T-cell (primary cell): ENCODE measurements at places on chromosomes 12 and 14. TPM values are rescaled to one million over a fixed set of nuclear protein-coding genes. Genes with fewer than 3 reads are reported as not detected.

The EGLN3 gene
- total RNA-seq = 4.8 TPM

The CCDC175 gene
- total RNA-seq = not detected

DNA sequence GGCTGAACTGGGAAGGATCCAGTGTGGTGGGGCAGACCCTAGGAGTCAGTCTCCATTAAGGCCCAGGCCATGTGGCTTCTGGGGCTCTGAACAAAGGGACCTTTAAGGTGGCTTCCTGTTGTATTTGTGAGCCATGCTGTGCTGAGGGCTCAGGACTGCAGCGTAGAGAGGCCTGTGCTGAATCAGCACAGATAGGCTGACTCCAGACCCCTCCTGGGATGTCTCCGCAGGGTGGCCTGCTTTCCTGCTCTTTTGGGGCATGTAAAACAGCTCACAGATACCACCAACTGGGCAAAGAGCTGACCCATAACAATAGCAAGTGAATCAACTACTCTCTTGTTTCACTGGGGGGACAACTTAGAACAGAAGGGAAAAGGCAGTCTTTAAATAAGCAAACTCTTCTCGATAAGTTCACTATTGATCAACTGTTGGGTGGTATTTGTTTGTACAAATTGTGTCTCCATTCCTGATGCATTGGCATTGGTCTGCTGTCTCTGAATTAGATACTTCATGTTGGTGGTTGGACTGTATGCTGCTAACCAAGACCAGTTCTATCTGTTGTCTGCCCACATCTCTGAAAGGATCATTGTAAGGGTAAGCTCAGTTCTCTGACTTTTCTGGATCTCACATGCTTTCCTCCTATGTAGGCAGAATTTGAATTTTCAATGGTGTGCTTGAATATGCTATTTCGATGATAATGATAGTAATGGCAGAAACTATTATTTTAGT, 71.8 kb downstream of the MYRFL start:
- no peak for DNase-seq

DNA sequence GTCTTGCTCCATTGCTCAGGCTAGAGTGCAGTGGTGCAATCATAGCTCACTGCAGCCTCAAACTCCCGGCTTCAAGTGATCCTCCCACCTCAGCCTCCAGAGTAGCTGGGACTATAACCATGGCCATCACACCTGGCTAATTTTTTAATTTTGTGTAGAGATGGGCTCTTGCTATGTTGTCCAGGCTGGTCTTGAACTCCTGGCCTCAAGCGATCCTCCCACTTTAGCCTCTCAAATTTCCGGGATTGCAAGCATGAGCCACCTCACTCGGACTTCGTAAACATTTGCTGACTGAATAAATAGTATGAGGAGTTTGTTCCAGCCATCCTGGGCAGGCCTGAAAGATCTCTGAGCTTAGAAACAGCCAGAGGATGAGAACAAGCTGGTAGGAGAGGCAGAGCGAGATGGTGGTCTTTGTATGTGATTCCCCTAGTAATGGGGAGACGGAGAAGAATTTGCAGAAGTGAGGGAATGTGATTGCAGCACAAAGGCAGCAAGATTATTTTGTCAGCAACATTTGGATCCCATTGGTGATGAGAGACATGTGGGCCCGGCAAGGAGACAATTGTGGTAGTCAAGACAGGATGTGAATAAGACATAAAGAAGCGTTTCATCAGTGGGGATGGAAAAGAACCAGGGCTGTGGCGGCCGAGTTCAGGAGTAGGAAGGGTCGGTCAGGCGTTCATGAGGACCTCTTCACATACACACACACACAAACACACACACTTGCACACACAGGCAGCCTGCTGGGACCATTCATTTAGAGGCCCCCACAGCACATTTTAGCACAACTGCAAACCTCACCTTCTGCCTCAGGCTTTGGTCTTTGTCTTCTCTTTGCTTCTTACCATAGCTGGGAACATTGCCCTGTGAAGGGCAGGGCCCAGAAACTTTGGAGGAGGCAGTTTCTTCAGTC, 155.5 kb downstream of the ZFP36L1 start:
- no peak for DNase-seq

DNA sequence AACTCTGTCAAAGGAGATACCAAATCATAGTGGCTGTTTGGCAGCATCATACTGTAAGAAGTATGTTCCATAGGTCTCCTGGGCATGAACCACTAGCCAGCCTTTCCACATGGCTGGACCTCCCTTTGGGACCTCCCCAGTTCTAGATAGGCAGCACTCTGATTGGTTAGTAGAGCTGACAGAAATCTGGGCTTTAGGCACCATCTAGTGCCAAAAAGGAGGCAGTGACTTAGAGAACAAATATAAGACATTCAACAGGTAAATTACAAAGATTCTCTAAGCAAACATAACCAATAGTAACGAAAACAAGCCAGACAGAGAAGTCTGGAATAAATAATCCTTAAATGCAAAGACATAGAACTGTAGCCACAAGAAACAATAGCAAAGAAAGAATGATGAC, 148.0 kb upstream of the PDE3A start:
- no peak for DNase-seq

GRCh38 chr12:3133405-3133783, 56.2 kb downstream of the TSPAN9 start:
- DNase-seq = no peak

DNA sequence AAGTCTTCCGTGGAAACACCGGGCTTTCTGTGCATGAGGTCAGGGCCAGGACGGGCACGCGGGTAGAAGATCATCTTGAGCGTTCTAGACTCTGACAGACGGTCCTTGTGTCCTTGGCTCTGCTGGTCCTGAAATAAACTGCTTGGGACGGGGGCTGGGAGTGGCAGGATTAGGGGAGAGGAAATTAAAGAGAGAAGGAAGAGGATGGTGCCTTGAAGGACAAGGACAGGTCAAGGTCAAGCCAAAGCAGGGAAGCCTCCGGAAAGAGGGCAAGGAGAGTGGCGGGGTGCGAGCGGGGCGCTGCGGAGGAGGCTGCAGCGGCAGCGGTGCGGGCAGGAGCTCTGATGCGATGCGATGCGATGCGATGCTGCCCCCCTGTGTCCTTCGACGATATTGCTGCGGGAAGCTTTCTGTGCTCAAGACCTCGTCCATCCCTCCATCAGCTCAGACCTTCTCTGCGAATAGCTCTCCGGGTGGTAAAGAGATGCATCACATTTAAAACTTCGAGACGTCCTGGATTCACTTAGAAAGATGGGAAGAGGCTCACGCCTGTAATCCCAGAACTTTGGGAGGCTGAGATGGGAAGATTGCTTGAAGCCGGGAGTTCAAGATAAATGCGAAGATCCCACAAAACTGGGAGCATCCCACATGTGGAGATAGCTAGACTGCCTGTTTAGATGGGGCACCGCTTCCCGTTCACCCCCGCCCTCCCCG, 110.1 kb upstream of the TMEM132D start:
- peak; percentile 40 for DNase-seq

DNA sequence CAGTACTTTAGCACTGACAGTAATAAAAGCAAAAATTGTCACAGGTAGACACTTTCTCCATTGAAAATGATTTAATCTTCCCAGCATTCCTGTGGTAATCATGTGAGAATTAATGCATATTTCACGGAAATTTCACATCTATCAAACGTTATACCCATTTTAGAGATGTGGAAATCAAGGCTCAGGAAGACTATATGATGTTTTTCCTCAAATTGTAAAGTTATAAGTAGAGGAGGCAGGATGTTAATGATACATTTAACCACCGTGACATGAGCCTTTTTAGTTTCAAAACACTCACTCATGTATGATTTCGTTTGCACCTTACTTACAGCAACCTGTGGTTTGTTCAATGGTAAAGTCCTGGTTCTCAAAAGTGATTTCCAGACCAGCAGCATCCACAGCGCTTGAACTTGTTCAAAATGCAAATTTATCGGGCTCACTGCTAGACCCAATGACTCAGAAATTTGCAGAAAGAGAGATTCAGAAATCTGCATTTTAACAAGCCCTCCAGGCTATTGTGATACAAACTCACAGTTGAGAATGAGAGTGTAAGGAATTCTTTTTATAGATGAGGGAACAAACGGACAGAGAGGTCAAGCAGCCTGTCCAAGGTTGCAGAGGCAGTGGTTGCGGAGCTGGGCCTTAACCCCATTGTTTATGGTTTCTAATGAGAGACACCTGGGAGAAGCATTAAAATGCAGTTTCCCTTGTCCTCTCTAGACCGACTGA, 654.8 kb upstream of the TBX3 start:
- DNase-seq = no peak

DNA sequence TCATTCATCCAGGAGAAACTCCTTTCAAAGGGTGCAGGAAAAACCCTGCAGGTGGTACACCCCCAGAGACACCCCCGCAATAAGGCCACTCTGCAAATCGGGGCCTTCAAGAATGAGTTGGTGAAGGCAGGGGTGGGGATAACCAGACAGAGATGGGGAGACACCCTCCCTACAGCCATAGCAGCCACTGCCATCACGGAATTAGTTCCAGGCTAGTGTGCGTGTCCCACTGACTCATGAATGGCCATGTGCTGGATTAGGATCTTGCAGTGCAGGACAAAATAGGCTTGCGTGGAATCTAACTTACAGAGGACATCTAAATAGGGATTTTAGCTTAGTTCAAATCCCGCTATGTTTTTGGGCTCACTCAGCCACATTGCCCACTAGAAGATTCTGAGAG, 37.8 kb downstream of the SPRING1 start:
- no peak for DNase-seq

- no peak for DNase-seq
Measured at GRCh38 chr12:107554941-107555340, 130.7 kb upstream of the PWP1 start.

DNA sequence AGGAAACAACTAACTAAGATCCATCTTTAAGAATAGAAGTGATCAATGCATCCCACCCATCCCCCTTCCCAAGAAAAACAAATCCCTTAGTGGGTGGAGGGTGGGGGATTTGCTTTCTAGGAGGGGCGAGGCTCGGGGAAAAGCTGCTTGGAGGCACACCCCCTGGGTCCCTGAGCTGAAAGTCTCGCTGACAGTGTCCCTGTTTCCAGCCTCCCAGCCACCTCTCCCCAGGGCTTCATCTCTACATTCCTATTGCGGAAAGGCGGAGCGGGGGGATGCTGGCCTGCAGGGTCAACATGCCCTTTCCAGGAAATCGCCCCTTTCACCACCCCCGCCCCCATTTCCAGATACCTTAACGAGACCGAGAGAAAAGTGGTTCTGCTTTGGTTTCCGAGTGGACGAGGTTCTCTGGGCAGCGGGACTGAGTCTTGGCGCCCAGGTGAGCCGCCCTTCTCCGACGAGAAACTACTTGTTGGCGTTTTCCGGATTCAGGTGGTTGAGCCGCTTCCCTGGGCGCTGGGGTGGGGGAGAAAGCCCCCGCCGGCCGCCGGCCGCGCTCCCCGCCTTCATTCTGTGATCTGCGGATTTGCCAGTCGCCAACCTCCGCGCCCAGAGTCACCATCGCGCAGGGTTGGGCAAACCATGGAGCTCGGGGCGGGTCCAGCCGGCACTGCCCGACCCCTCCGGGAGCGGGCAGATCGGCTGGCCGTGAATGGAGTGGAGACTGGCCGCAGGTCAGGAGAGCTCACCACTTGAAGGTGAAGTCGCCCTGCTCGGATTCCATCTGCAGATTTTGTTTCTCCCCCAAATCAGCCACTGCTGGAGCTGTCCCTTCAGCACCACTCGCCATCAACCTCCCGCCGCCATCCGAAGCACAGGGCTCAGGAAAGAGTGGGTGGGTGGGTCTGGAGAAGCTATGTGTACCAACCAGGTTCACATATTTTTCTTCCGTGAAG, 505 bp downstream of the KCNC2 start:
- DNase-seq = no peak
